ENCODE measurements at places on chromosomes 5 and 9.

DNA sequence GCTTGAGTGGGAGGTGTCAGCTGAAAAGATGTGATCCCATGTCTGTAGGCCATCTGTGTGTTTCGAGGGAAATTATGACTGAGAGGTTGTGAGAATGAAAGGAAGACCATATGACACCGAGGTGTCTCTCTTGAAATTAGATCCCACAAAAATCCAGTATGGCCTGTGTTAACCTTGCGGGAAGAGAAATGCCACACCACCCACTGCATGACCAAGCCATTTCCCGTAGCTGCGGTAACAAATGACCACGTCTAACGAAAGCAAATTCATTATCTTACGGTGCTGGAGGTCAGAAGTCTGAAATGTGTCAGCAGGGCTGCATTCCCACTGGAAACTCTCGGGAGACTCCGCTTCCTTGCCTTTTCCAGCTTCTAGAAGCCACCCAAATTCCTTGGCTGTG is 11.6 kb downstream of the C9orf57 start:
- no peak for DNase-seq

GRCh38 chr5:155546075-155546474 is 532.5 kb downstream of the KIF4B start:
- DNase-seq = no peak

DNA sequence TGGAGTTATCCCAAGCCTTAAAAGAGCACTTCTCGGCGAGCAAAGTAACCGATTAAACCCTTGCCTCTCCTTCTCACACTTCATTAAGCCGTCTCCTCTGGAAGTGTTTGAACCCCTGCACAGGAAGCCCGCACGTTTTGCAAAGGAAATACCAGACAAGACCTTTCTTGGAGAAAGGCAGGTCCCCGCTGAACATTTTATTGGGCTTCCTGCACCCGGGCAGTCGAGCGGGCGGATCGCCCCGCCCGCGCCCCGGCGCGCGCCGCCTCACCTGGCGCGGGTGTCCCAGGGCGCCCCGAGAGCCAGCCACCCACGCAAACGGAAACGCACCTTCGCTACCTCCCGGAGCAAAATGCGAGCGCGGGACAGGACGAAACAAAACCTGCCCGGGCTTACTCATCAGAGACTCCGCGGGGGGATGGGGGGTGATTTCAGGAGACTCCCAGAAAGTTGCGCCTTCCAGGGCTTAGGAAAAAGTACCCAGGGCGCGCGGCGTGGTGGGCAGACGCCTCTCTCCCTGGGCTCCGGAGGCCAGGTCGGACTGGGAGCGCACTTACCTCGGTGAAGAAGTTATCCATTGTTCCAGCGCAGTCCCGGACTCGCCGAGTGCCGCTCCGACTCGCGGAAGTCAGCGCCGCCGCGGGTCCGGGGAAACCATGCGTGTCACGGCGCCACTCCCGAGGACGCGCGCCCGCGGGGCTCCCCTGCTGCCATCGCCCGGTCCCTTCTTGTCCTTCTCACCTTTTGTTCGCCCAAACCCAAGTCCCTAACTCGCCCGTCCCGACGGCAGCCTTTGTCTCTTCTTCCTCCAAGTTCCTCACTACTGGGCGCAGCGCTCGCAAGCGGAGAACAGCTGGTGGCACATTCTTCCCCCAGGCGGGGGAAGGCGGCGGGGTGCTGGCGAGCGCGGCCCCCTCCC is 598 bp downstream of the MYO10 start:
- no peak for DNase-seq

GRCh38 chr5:157892974-157893373 is 34.0 kb upstream of the CLINT1 start:
- no peak for DNase-seq

DNA sequence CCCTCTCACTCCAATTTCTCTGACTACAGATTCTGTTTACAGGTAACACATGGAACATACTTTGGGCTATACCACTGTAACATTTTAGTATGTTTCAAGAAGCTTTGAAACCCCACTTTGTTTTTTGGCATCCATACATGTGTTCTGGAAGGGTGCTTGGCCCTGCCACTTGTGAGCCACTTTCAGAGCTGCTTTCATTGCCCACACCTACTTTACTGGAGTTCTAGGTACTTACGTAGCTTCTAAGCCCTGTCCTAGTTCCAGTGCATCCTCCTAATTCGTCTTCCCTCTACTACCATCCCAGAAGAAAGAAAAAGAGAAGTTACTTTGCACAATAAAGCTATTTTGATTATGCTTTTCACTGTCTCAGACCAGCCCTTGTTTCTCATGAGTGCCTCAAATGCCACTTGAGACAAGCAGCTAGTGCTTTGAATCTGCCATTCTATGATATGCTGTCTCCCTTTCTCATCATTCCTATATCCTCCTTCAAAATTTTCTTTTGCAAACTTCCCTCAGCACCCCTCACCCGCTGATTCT is 26.5 kb upstream of the C5orf47 start:
- no peak for DNase-seq

- DNase-seq = no peak
Measured at GRCh38 chr9:137411645-137412380, 11.1 kb downstream of the EXD3 start.

GRCh38 chr9:81591791-81592190 is 97.6 kb downstream of the TLE1 start:
- no peak for DNase-seq

GRCh38 chr5:110900829-110901228 is 162.0 kb downstream of the SLC25A46 start:
- DNase-seq = no peak

GRCh38 chr5:154302161-154302560 is 111.6 kb downstream of the GALNT10 start:
- DNase-seq = peak; percentile 76
